ENCODE measurements at places on chromosomes 6 and 20.
A peak's percentile ranks its signal among the peaks of the same experiment; 100 is the strongest.

DNA sequence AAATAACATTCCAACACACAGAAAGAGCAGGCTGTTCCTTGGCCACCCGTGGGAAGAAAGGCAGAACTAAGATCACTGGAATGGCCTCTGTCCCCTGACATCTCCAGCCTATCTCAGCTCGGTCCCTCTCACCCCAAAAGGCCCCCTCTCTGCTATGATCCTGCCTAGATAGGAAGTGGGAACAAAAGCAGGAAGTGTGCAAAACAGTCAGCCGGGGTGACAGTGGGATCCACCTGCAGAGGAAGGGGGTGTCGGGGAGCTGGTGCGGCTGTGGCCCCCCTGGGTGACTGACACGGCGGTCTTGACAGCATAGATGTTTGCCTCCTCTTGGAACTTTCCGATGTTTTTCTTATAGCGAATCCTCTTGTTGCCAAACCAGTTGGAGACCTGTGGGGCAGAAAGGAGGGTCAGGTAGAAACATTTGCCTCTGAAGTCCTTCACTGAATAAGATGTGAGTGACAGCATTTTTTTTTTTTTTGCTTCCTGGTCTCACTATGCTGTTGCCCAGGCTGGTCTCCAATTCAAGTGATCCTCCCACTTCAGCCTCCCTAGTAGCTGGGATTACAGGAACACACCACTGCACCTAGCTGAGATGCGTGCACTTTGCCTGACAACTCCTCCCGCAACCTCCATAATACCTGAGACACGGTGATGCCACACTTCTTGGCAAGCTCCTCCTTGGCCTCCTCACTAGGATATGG lies 2.8 kb downstream of the PBX2 start:
- no peak for DNase-seq

- DNase-seq: no peak
Observed at GRCh38 chr6:108895571-108895970, 47.3 kb downstream of the ARMC2 start.

- DNase-seq: no peak
Observed at GRCh38 chr20:37544386-37544785, 16.7 kb upstream of the BLCAP start.

DNA sequence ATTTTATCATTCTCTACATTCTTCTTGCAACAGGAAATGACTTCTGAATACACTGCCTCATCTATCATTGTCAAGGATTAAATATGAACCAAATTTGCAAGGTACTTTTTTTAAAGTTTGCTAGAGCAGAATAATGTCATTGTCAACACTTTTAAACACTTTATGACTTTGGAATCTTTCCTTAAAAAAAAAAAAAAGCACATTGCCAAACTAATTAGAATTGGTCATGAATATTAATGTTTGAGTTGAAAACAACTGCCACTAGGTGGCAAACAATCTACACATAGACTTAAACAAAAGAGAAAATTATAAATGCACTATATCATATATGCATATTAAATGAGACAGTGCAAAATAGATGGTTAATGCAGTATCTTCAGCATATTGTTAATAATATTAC lies 32.5 kb upstream of the TMEM244 start:
- DNase-seq: no peak

DNA sequence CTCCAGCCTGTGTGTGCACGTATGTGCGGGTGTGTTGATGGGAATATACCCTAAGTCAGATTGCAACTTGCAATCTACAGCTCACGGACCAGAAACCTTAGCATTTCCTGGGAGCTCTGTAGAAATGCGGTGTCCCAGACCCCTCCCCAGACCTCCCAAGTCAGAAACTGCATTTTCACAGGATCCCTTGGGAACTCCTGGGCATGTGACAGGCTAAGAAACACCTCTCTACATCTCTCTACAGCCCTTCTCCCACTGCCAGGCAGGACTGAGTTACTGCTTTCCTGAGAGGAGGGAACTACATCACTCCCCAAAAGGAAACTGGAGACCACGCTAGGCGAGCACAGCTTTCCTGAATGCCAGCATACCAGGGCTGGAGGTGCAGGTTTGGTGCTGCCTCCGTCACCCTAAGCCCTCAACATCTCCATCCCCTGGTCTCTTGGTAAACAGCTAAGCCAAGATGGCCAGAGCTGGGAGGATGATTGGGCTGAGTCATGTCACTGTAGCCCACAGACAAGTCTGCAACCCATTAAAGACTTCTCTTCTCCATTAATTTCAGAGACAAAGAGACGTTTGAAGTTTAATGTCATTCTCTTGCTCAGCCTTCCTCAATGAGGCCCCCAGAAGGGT lies 194.4 kb downstream of the BMP7 start:
- no peak for DNase-seq

DNA sequence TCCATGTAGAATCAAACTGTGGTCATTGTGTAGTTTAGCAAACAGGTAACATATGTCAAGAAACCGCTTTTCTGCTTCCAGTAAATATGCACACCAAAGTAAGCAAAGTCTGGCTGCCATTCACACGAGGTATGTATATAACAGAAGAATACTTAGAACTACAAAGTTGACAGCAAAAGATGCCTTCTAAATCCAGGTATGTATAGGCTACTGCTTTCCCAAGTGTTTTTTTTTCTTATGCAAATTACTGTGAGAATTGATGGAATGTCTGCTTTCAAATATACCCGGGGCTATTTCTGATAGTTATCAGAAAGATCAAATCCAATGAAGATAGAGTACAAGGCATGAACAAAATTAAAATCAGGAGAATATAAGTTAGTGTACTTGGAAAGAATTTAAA lies 229.2 kb downstream of the HACE1 start:
- no peak for DNase-seq

- DNase-seq: no peak
Observed at GRCh38 chr6:132490478-132491204, 22.3 kb downstream of the STX7 start.

- no peak for DNase-seq
Observed at GRCh38 chr6:44854712-44855443, 467.4 kb downstream of the CDC5L start.

DNA sequence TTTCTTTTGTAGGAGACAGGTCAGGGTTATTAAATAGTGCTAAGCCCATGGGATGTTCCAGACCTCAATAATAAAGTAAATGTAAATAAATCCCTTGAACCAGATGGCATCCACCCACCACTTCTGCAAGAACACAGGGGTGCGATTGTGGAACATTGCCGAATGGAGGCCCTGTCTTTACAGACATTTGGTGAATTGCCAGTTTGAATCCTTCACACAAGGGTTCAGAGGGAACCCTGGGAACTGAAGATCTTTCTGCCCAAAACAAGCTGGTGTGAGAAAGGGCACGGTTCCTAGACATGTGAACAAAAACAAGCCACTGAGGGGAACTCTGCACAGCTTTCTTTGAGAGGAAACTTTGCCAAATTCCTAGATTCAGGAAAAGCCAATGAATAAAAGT lies 30.2 kb upstream of the RNF8 start:
- DNase-seq: no peak

- DNase-seq: no peak
Observed at GRCh38 chr20:13778827-13779226, 5.9 kb downstream of the ESF1 start.

DNA sequence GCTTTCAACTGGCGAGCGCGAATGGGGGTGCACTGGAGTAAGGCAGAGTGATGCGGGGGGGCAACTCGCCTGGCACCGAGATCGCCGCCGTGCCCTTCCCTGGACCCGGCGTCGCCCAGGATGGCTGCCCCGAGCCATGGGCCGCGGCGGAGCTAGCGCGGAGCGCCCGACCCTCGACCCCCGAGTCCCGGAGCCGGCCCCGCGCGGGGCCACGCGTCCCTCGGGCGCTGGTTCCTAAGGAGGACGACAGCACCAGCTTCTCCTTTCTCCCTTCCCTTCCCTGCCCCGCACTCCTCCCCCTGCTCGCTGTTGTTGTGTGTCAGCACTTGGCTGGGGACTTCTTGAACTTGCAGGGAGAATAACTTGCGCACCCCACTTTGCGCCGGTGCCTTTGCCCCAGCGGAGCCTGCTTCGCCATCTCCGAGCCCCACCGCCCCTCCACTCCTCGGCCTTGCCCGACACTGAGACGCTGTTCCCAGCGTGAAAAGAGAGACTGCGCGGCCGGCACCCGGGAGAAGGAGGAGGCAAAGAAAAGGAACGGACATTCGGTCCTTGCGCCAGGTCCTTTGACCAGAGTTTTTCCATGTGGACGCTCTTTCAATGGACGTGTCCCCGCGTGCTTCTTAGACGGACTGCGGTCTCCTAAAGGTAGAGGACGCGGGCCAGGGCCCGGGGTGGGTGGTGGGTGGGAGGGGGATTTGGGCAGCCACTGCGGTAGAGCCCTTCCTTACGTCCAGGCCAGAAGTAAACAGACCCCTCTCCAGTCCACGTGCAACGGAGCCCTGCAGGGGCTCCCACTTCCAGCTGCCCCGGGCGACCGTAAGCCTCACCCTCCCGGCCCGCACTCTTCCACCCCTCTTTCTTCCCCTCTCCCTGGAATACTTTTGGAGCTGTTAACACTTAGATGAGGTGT lies 998 bp downstream of the BMP2 start:
- DNase-seq: no peak

GRCh38 chr6:53986721-53987521 lies 124.3 kb upstream of the MLIP start:
- DNase-seq: no peak

DNA sequence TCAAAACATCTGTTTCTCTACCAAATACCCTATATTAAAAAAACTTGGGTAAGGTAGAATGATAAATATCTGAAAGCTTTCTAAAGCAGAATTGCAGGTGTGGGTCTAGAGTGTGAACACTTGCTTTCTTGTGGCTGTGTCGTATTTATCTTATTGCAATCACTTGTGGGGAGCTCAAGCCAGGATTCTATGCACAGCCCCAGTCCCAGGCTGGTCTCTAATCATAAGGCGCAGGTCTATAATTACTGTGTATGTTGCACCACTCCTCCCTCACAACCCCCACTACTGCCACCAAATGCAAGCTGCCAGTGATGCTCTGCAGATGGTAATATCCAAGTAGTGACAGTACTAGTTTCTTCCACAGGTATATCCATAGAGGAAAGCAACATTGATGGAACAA lies 2.2 kb upstream of the E2F3 start:
- no peak for DNase-seq

GRCh38 chr6:158220786-158221442 lies 52.8 kb downstream of the GTF2H5 start:
- peak; percentile 63 for DNase-seq

DNA sequence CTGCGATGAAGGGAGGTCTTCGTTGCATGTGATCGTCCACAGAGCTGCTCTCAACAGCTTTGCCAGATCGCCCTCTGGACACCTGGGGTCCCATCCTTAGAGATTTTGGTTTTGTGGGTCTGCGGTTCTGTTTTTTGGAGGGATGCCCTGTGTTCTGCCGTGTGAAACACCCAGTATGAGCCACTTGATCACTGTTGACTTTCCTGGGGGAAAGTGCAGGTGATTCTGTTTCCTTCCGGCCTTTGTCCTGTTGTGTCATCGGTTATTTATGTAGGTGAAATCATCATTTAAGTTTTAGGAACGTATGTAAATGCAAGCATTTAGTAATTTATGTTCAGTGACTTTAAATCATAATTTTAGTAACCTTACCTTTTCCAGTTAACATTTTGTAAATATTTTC lies 56.4 kb upstream of the SLC22A1 start:
- no peak for DNase-seq

GRCh38 chr6:114227944-114228468 lies 114.8 kb downstream of the HS3ST5 start:
- DNase-seq: no peak

- DNase-seq: no peak
Observed at GRCh38 chr20:57703013-57703412, 6.8 kb downstream of the PMEPA1 start.

- no peak for DNase-seq
Observed at GRCh38 chr6:106752641-106753040, 123.3 kb downstream of the QRSL1 start.

DNA sequence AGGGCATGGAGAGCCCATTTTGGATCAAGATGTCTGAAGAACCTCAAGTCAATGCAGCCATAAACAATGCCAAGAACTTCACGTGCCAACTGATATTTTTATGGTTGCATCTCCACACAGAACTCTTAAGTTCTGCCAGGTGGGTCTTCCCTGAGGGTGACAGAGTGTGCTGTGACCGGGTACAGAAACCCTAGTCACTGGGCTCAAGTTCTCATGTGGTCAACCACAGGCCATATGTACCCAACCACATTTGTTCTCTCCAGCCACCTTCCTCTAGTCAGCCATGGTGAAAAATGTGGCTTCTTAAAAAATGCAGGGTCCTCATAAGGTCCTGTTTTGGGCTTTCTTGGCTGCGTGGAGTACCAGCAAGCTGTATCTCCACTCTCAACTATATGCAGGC lies 48.9 kb downstream of the CLIC5 start:
- DNase-seq: no peak

- no peak for DNase-seq
Observed at GRCh38 chr6:32196682-32197616, 4.5 kb upstream of the GPSM3 start.

GRCh38 chr20:25136643-25137559 lies 55.0 kb upstream of the VSX1 start:
- no peak for DNase-seq

GRCh38 chr6:81130061-81130460 lies 622.4 kb downstream of the TENT5A start:
- DNase-seq: no peak
